Non-pigmented ciliary epithelial cell (primary cell): ENCODE measurements at places on chromosomes 2 and 18.

DNA sequence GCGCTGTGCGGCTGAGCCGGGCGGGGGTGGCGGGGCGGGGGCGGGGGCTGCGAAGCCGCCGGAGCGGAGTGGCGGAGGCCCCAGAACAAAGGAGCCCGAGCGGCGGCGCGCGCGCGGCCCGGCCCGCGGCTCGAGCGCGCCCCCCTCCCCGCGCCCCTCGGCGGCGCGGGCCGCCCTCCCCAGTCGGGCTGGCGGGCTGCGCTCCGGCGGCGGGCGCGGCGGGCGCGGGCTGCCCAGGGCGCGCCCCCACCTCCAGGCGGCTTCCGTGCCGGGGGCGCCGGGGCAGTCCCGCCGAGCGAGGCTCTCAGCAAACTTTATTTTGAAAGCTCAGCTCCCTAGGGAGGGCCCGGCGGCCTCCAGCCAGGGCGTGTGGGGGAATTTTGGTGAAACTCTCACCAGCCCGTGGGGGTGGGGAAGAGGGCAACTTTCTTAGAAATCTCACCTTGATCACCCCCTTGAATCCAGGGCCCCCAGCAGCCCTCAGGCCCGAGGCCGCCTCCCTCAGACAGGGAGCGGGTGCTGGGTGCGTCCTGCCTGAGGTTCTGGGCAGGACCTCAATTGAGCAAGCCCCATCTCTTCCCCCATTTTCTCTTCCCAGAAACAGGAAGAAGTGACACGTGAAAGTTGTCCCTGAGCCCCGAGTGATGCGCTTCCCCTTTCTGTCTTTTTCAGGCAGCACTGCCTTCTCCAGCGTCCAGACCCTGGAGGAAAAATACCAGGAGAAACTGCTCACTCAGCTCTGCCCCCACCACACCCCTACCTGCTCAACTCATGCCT is 786 bp downstream of the TET3 start:
- DNase-seq, result no peak

GRCh38 chr2:21270708-21271122 is 146.9 kb downstream of the TDRD15 start:
- DNase-seq, result no peak

- no peak for DNase-seq
Measured at GRCh38 chr2:67286981-67287759, 110.0 kb upstream of the ETAA1 start.

DNA sequence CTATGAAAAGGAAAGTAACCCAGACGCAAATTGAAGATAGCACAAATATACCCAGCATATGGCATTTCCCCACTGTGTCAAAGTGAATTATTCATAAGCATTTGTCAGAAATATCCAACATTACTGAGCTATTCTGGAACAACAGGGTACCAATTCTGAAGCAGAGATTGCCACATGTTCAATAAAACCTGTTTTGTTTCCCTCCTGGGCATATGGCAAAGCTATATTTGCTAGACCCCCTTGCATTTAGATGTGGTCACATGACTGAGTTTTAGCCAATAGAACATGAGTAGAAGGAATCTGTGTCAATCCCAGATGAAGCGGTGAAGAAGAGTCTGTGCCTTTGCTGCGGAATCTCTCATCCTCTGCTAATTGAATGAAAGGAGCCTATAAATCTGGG is 296.4 kb upstream of the DLGAP1 start:
- no peak for DNase-seq

DNA sequence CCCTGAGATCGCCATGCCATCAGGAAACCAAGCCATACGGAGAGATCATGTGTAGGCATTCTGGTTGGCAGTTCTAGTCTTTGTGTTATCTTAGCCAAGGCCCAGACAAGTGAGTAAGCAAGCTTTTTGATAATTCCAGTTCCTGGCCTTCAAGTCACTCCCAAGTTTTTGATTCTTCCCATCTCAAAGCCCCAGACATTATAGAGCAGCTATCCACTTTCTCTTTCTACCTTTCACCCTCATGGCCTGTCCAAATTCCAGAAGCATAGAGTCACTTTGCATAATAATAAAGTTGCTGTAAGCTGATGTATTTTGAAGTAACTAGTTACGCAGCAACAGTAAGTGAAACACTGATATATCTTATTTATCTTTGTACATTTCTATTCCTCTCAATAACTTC is 26.8 kb upstream of the IL1RL1 start:
- DNase-seq, result no peak

- no peak for DNase-seq
Measured at GRCh38 chr2:120875431-120875830, 139.8 kb downstream of the GLI2 start.

DNA sequence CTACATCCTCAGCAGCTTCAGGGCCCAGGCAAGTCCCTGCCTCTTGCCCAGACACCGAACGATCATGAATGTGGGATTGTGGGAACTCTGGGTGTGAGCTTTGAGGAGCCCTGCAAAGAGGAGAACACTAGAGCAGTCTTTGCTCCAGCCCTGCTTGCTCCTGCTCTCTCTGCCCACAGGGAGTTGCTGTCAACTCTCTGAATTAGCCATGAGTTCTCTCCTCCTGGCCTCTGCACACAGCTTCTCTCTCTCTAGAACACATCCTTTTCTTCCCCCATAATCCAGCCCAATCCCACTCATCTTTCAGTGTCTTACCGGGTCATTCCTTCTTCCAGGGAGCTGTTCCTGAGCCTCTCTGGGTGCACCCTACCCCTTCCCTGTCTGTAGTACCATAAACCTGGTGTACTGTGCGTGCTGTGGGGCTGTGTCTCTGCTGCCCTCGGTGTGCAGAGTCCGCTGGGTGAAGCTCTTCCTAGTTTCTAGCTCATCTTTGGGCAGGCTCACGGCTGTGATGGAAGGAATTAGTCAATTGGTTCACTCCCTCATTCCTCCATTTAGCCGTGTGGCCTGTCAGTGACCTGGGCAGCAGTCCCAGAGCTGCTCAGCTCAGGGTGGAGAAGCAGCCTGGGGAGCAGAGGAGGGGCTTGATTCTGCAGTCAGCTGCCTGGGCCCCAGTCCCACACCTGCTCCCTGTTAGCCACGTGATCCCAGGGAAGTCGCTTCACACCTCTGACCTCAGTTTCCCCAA is 132.9 kb upstream of the HDAC4 start:
- DNase-seq, result no peak

GRCh38 chr2:50241282-50241681 is 790.6 kb downstream of the NRXN1 start:
- no peak for DNase-seq

GRCh38 chr2:157497638-157498314 is 53.9 kb upstream of the CYTIP start:
- no peak for DNase-seq

DNA sequence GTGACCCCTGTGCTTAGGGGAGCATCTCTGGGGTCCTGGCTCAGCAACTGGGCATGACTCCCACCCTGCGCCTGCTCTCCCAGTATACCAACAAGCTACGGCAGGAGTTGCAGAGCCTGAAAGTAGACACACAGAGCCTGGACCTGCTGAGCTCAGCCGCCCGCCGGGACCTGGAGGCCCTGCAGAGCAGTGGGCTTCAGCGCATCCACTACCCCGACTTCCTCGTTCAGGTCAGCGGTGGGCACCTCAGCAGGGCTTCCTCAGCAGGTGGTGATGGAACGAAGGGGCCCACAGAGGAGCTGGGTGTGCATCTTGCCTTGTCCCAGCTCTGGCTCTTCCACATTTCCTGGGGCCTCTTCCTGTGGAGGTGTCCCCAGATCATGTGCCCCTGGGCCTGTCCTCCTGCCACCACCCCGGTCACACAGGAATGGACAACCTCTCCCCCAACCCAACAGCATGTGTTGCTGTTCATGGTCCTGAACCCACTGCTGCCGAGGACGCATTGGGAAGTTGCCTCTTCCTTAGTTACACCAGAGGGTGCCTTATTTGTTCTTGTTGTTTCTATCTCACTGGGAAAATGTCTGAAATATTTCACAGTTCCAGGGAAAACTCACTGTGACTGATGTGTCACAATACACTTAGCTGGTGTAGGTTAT is 10.8 kb downstream of the PROM2 start:
- no peak for DNase-seq

- DNase-seq, result no peak
Measured at GRCh38 chr2:55090702-55091101, 40.5 kb upstream of the RTN4 start.

GRCh38 chr2:71851094-71851750 is 296.4 kb downstream of the CYP26B1 start:
- DNase-seq, result no peak

DNA sequence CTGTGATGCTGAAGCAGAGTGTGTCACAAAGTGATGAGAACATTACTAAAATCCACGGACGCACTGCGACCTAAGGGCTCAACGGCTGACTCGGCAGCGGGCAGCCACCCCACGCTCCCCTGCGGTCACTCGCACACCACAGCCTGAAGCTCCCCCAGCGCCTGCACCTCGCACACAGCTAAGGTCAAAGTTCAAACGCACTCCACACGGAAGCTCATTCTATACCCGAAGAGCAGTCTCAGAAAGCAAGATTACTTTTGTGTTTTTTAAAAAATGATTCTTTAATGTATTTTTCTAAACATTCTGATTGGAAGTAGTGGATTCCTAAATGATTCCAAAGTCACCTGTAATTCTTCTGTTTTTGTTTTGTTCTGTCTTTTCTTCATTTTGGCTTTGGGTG is 21.7 kb downstream of the ASPRV1 start:
- DNase-seq, result no peak

GRCh38 chr2:216653093-216653799 is 20.0 kb downstream of the IGFBP2 start:
- DNase-seq, result no peak
